ENCODE measurements at places on chromosomes 1 and 21. TPM values are rescaled to one million over a fixed set of nuclear protein-coding genes. Genes with fewer than 3 reads are reported as not detected.

Gene SPATA45
- not detected for total RNA-seq

Gene DIRAS3
- not detected for total RNA-seq

Gene S100A14
- not detected for total RNA-seq

DNA sequence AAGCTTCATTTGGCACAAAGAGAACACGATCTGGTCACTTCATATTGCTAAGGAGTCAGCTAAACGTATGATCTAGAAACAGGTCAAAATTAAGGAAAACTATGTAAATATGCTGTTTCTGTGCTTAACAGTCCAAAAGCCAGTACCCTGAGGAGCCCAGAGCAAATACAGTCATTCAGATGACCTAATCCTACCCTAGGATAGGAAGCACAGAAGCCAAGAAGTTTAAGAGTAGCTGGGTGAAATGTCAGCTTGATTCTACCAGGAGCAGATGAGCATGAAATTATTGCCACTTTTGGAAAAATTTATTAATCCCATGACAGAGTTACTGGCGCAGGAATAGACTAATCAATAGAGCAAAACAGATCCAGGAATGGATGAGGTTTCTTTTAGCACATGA is 18.3 kb downstream of the SORT1 start:
- H3K4me3 ChIP-seq, result no peak overlapping the region
- DNase-seq, result no peak
- H3K4me1 ChIP-seq, result peaks cover 15% of the 10 kb centered on the region
- H3K36me3 ChIP-seq, result peaks cover 6% of the 10 kb centered on the region
- H3K27me3 ChIP-seq, result no peaks in the 10 kb centered on the region
- no peak overlapping the region for H3K27ac ChIP-seq

- DNase-seq, result peak; percentile 65
- no peak overlapping the region for H3K4me3 ChIP-seq
- no peak overlapping the region for H3K27ac ChIP-seq
- H3K27me3 ChIP-seq, result peaks cover 4% of the 10 kb centered on the region
- H3K36me3 ChIP-seq, result no peaks in the 10 kb centered on the region
Observed at GRCh38 chr1:28775121-28775942, 36.6 kb upstream of the OPRD1 start.
